ENCODE measurements at places on chromosomes 5 and 9. TPM values are rescaled to one million over a fixed set of nuclear protein-coding genes. Genes with fewer than 3 reads are reported as not detected.
A peak's percentile ranks its signal among the peaks of the same experiment; 100 is the strongest.

HTR1A gene
- total RNA-seq: not detected

FAM151B gene
- total RNA-seq: not detected

TPM2 gene
- 35.7 TPM for total RNA-seq

C5orf58 gene
- not detected for total RNA-seq

NOP16 gene
- total RNA-seq: 27.5 TPM

SPINK4 gene
- total RNA-seq: not detected

C7 gene
- not detected for total RNA-seq

- peaks cover 8% of the 10 kb centered on the region for H3K27me3 ChIP-seq
- H3K4me3 ChIP-seq: no peak overlapping the region
- H3K4me1 ChIP-seq: peaks cover 4% of the 10 kb centered on the region
- DNase-seq: no peak
- no peaks in the 10 kb centered on the region for H3K36me3 ChIP-seq
- H3K27ac ChIP-seq: no peak overlapping the region
These were observed 74.7 kb downstream of the MSX2 start for GRCh38 chr5:174799121-174799520.

DNA sequence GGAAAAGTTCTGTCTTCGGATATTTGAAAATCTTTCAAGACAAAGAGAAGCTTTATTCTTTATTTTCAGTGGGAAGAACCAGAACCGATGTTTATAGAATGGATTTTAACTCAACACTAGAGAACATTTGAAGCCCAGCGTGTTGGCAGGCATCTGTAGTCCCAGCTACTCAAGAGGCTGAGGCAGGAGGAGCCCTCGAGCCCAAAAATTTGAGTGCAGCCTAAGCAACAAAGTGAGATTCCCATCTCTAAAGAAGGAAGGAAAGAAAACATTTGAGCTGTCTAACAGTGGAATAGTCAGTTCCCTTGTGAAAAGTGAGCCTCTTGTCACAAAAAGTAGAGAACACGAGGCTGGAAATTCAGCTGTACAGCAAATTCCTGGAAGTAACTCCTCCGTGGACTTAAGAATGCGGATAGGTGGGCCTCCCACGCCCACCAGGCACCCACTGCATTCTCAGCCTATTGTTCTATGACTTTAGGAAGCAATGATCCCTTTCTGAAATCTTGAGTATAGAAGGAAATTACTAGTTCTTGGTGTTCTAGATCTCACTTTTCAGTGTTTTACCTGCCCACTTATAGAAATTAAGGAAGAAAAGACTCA is 2.3 kb upstream of the PTPDC1 start:
- H3K27ac ChIP-seq: no peak overlapping the region
- H3K4me3 ChIP-seq: no peak overlapping the region
- H3K27me3 ChIP-seq: no peaks in the 10 kb centered on the region
- H3K4me1 ChIP-seq: peaks cover 1% of the 10 kb centered on the region
- H3K36me3 ChIP-seq: peaks cover 8% of the 10 kb centered on the region

GRCh38 chr9:98639133-98639532 is 69.6 kb downstream of the GABBR2 start:
- no peaks in the 10 kb centered on the region for H3K4me1 ChIP-seq
- H3K4me3 ChIP-seq: no peak overlapping the region
- peaks cover 6% of the 10 kb centered on the region for H3K27me3 ChIP-seq
- no peak for DNase-seq
- no peak overlapping the region for H3K27ac ChIP-seq

GRCh38 chr9:80185112-80185738 is 613.5 kb downstream of the TLE4 start:
- DNase-seq: no peak
- H3K36me3 ChIP-seq: no peaks in the 10 kb centered on the region
- no peak overlapping the region for H3K27ac ChIP-seq
- no peaks in the 10 kb centered on the region for H3K27me3 ChIP-seq
- no peak overlapping the region for H3K4me3 ChIP-seq
- no peaks in the 10 kb centered on the region for H3K4me1 ChIP-seq

GRCh38 chr9:21434202-21435014 is 5.8 kb upstream of the IFNA1 start:
- H3K4me1 ChIP-seq: peaks cover 1% of the 10 kb centered on the region
- H3K27ac ChIP-seq: no peak overlapping the region
- H3K36me3 ChIP-seq: no peaks in the 10 kb centered on the region
- H3K4me3 ChIP-seq: no peak overlapping the region

- H3K4me1 ChIP-seq: no peaks in the 10 kb centered on the region
- peaks cover 2% of the 10 kb centered on the region for H3K36me3 ChIP-seq
- H3K27ac ChIP-seq: no peak overlapping the region
- H3K27me3 ChIP-seq: no peaks in the 10 kb centered on the region
- DNase-seq: no peak
- no peak overlapping the region for H3K4me3 ChIP-seq
These were observed 12.9 kb downstream of the RGMB start for GRCh38 chr5:98786191-98786853.

- DNase-seq: no peak
- H3K27ac ChIP-seq: peak overlapping the region; percentile 67
These were observed 209.4 kb downstream of the PIK3R1 start for GRCh38 chr5:68424799-68425537.

- H3K36me3 ChIP-seq: no peaks in the 10 kb centered on the region
- DNase-seq: no peak
- H3K4me3 ChIP-seq: no peak within 1 kb of the TSS
- H3K27me3 ChIP-seq: peaks cover 7% of the 10 kb centered on the region
- H3K4me1 ChIP-seq: no peaks in the 10 kb centered on the region
These were observed at the start of gene FAM240B for GRCh38 chr9:38720083-38720745. Gene FAM240B, minus strand, starts transcription at chr9:38720133. Its CDS starts 16,134 bp downstream, at chr9:38703999.

- H3K27ac ChIP-seq: no peak overlapping the region
- no peak overlapping the region for H3K4me3 ChIP-seq
- no peak for DNase-seq
- peaks cover 4% of the 10 kb centered on the region for H3K36me3 ChIP-seq
- no peaks in the 10 kb centered on the region for H3K27me3 ChIP-seq
These were observed 48.3 kb upstream of the POU4F3 start for GRCh38 chr5:146290318-146290717.

GRCh38 chr5:35161652-35162273 is 68.5 kb downstream of the PRLR start:
- no peaks in the 10 kb centered on the region for H3K27me3 ChIP-seq
- no peak overlapping the region for H3K27ac ChIP-seq
- peaks cover 1% of the 10 kb centered on the region for H3K4me1 ChIP-seq

- no peak for DNase-seq
- peaks cover 36% of the 10 kb centered on the region for H3K36me3 ChIP-seq
- H3K27ac ChIP-seq: no peak overlapping the region
- H3K4me1 ChIP-seq: peaks cover 4% of the 10 kb centered on the region
- no peaks in the 10 kb centered on the region for H3K27me3 ChIP-seq
These were observed 41.2 kb downstream of the RCL1 start for GRCh38 chr9:4833781-4834560.

GRCh38 chr9:125534971-125535701 is 171.9 kb downstream of the MAPKAP1 start:
- peaks cover 4% of the 10 kb centered on the region for H3K36me3 ChIP-seq
- no peak for DNase-seq
- no peak overlapping the region for H3K4me3 ChIP-seq
- no peak overlapping the region for H3K27ac ChIP-seq
- peaks cover 12% of the 10 kb centered on the region for H3K4me1 ChIP-seq
- H3K27me3 ChIP-seq: no peaks in the 10 kb centered on the region
